ENCODE measurements at places on chromosomes 7 and 10.

GRCh38 chr7:30905078-30906012 lies 6.3 kb upstream of the AQP1 start:
- no peak for DNase-seq

DNA sequence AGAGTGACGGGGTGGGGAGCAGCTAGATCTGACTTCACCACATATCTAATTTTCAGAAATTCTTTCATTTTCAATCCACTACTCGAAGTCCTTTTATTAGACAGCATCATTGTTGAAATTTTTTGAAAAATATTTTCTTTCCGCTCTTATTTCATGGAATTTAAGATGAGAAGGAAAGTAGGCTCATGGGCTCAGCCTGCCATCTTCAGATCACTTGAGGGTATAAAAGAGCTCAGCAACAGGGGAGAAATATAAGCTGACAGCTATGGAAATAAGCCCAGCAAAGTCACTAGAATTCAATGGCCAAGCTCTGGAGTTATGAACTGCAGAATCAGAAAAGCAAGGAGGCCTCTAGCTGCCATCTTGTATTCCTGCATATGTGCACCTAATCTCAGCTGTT lies 389.1 kb downstream of the XPNPEP1 start:
- DNase-seq = no peak

DNA sequence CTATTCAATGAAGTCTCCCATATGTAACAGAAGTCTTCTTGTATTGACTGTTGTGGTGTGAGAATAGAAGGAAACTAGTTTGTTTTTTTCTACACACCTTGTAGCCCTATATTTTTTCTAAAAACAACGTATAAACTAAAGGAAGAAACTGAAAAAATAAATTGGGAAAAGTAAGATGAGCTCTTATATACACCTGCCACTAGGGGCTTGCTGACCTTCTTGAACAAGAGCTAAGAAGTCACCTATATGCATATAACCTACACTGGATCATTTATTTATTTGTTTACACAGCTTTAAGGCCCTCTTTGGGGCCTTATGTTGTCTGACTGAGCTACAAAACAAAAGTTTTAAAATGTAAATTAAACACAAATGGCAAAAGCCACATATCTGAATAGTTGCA lies 383.0 kb downstream of the HPSE2 start:
- DNase-seq = no peak

GRCh38 chr7:103116991-103117390 lies 31.9 kb downstream of the NAPEPLD start:
- no peak for DNase-seq

DNA sequence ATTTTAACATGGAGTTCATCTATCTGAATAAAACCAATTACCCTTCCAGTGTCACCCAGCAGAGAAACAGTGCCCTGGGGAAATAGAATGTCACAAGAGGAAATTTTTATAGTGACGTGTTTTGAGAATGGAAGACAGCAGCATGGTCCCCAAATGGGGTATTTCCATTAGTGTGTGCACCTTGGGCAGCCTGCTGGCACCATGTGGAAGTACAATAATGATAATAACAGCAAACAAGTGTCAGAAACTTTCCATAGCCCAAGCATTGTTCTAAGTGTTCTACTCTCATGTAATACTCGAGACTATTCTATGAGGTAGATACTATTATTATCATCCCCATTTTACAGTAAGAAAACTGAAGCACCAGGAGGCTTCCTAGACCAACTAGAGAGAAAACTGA lies 2.2 kb upstream of the PDE1C start:
- DNase-seq = no peak

DNA sequence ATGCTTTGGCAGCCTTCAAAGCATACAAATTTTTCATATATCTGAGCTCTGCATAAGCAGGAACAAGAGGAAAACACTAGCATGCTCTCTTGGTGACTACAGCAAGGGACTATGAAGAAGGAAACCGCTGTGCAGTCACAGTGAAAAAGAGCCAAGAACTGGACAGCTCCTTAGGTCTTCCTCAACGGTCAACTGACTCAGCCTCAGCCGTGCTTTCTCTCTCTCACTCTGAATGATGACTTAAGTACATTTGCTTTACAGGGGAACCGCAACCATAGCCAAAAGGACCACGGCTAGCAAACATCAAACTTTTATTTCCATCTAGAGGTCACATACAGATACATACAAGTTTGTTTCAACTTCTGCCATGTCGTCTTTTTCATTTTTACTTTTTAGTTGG lies 69.9 kb downstream of the HYCC1 start:
- no peak for DNase-seq

- no peak for DNase-seq
Observed at GRCh38 chr7:33050535-33051318, 11.8 kb downstream of the NT5C3A start.

- DNase-seq = no peak
Observed at GRCh38 chr10:68165643-68166042, 56.4 kb downstream of the MYPN start.

DNA sequence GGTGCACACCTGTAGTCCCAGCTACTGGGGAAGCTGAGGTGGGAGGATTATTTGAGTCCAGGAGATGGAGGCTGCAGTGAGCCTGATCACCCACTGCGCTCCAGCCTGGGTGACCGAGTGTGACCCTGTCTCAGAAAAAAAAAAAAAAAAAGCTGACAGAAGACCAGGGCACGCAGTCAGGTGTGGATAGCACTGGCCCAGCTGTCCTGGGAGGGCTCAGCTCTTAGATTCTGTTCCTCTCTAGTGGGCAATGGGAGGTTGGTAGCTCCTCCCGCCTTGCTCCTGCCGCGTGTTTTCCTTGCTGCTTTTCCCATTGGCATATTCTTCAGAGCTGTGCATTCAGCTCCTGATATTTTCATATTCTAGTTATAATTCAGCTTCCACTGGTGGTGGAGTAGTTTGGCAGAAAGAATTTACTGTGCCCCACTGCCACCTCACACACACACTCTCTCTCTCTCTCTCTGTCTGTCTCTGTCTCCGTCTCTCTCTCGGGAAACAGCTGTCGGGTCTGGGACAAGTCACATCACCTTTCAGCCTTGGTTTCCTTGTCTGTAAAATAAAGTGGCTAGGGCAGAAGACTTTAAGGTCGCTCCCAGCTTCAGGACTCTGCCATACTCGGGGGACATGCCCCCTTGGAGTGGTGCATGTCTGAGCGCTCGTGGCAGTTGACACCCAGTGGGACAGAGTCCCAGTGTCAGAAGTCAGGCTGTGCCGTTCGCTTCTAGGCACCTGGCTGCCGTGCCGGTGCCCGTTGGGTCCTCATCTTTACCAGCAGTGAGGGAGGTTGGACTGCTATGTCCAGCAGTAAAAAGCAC lies 25.9 kb upstream of the ANKRD2 start:
- DNase-seq = no peak

DNA sequence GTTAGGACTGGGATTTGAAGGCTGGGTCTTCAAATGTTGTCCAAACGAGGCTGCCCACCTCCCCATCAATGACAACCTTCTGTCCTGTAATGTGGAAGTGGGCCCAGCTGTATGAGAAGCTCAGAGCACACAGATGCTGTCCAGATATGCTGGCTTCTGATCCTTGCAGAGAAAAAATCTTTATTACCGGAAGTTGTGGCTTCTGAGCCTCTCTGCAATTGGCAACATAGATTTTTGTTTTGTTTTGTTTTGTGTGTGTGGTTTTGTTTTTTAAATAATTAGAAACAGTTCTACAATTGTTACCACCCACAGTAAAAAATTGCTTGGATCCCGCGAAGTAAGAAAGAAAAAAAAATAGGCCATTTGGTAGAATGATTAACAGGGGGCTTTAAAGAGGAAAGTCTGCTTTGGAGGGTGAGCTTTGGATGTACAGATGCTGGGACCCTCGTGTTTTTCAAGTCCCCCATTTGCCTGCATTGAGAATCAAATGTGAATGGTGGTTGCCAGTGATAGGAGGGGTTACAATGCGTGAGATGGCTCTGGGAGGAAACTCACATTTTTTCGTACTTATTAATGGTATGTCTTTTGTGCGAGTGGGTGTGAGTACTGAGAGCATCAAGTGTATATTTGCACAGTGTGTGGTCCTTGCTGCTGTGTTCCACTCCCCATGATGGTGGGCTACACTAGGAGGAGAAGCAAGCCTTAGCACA lies 153.2 kb downstream of the TCF7L2 start:
- DNase-seq = no peak

GRCh38 chr10:33120700-33121099 lies 162.7 kb upstream of the ITGB1 start:
- no peak for DNase-seq

GRCh38 chr10:71520042-71520441 lies 123.3 kb downstream of the CDH23 start:
- DNase-seq = no peak

DNA sequence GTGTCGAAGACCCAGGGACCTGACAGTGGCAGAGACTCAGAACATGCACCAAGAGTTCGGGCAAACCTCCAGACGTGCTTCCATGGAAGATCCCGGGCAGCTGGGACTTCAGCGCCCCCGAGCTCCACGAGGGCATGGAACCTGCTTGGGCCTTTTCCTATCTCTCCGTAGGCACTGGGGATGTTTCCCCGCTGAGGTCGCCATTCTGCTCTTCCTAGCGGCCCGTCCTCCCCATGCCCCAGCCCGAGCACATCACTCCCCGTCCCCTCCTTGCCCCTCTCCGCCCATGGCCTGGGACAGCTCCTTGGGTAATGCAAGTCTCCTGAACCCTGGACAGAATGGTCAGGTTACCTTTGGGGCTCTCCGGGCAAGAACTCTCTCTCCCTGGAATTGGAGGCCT lies 32.3 kb upstream of the SHH start:
- DNase-seq = no peak

- no peak for DNase-seq
Observed at GRCh38 chr7:67917437-67917755, 920.8 kb downstream of the TYW1 start.

DNA sequence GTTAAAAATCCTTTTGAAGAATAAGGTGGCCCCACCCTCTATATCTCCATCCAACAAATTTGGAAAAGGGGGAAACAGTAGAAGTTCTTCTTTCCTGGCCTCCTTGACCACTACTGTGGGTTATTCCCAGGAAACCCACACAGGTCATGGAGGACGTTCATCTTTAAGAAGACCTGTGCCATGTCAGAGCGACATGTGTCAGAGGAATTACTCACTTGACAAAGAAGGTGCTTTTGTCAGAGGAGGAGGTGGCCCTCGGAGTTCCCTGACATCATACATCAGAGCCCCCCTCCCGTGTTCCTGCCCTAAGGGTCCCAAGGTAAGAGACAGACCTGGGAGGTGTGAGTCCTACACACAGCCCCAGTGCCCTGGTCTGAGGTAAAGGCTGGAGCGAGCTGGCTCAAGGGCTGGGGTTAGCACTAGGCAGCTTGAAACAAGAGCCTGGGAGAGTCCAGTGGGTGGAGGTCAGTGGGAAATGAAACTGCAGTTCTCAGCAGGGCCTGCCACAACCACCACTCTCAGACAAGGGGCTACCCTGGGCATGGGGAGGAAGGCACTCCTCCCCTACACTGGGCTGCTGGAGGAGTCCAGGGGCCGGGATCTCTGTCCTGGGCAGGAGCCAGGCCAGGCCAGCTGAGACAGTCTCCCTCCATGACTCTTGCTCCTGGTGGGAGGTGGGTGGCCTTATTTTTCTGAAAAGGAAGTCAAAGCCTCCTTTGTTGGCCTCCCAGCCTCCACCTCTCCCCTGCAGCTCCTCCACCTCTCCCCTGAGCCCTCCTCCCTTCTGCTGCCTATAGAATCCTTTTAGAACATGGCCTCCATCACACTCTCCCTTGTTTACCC lies 21.8 kb upstream of the ZMIZ1 start:
- peak; percentile 55 for DNase-seq

DNA sequence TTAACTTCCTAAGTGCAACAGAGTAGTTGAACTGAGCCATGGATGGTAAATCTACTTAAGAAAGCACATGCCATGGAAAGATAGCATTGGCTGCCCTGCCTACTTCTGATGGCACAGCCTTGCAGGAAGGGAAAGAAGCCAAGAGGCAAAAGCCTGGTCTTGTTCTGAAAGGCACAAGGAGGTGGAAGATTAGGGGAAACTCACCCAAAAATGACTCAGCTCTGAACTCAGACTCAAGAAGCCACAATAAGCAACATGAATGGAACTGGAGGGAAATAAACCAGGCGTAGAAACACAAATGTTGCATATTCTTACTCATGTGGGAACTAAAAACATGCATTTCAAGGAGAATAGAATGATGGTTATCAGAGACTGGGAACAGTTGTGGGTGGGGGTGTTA lies 20.8 kb upstream of the ALOX5 start:
- DNase-seq = peak; percentile 14

- DNase-seq = peak; percentile 70
Observed at GRCh38 chr10:43078986-43079273, 2.1 kb downstream of the RET start.

DNA sequence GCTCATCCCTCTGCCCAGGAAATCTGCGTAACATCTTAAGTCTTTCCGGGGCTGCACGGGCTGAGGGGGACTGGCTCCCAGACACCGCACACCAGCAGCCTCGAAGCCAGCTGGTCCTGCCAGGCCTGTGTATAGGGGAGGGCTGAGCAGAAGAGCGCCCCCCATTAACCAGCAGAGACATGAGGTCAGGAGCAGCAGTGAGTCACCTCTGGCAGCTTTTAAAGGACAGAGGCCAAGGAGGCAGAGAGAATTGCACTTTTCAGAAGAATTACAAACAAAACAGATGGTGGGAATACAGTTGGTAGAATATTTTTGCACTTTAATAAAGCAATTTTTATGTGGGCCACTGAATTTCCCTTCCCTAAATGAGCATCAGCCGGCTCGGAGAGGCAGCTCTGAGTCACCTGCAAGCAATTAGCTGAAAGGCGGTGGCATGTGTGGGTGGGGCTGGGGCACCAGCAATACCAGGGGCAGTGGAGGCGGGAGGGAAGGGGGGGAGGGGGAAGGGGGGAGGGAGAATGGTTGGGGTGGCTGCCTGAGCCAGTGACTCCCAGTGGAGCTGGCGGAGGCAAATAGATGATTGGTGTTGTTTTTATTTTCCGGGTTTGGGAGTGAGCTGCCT lies 39.1 kb downstream of the GOLGA7B start:
- no peak for DNase-seq

DNA sequence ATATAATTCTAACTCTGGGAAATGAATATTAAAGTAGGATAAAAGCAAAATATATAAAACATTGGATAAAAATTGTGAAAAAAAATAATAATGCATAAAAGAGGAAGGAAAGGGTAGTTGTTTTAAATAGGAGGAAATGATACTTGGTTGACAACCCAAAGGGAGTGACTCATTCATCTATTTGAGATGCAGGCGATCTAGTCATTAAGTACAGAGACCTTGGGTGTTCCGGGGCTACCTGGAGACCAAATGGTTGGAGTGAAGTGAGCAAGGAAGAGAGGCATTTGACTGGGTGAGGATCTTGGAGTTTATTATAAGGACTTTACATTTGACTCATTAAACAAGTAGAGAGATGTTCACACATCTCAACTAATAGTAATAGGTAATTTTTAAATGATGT lies 111.0 kb downstream of the LRRTM3 start:
- DNase-seq = no peak

DNA sequence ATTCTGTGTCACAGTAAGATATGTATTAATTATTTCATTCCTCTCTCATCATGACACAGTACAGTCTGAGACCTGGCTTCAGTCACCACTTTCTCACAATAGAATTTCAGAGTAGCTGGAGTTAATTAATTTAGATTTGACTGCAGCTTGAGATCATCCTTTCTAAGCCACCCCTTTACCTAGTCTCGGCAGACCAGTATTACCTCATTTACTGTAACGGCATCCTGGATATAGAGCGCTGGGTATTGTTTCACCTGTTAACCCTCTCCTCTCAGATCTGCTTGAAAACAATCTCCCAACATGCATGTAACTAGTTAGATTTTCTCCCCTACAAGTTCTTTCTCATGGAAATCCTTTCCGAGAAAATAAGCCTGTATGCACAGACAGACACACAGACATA lies 1057.5 kb downstream of the GATA3 start:
- no peak for DNase-seq
